HT-29 (cell line): ENCODE measurements at places on chromosomes 6 and 20. TPM values are rescaled to one million over a fixed set of nuclear protein-coding genes. Genes with fewer than 3 reads are reported as not detected.

GRCh38 chr20:9402141-9402540 lies 112.2 kb upstream of the LAMP5 start:
- no peak for DNase-seq

- DNase-seq: no peak
Measured at GRCh38 chr6:24922170-24922569, 13.6 kb downstream of the RIPOR2 start.

- DNase-seq: no peak
Measured at GRCh38 chr6:158521759-158522158, 38.1 kb upstream of the TMEM181 start.

- no peak for DNase-seq
Measured at GRCh38 chr6:130018744-130019325, 454 bp downstream of the L3MBTL3 start.

Gene SMLR1
- total RNA-seq: not detected in 2 replicates

Gene MAS1L
- total RNA-seq: not detected in 2 replicates
